Osteoblast (primary cell): ENCODE measurements at places on chromosomes 2 and 18. TPM values are rescaled to one million over a fixed set of nuclear protein-coding genes. Genes with fewer than 3 reads are reported as not detected.

The ZNF512 gene
- total RNA-seq, result 21.4 and 21.8 TPM in 2 replicates

The PLEK gene
- 0.36 TPM in 1 of 2 replicates, not detected in the other for total RNA-seq

The RNF125 gene
- under 0.01 and 0.59 TPM in 2 replicates for total RNA-seq

The CD8B2 gene
- total RNA-seq, result not detected in 2 replicates

The STAMBP gene
- total RNA-seq, result 23.2 and 23.3 TPM in 2 replicates

The KCNJ13 gene
- total RNA-seq, result not detected in 2 replicates

The CERKL gene
- total RNA-seq, result under 0.01 TPM in 1 of 2 replicates, not detected in the other

The ARHGAP28 gene
- 23.9 and 24.2 TPM in 2 replicates for total RNA-seq
